ENCODE measurements at places on chromosomes 6 and 20.

DNA sequence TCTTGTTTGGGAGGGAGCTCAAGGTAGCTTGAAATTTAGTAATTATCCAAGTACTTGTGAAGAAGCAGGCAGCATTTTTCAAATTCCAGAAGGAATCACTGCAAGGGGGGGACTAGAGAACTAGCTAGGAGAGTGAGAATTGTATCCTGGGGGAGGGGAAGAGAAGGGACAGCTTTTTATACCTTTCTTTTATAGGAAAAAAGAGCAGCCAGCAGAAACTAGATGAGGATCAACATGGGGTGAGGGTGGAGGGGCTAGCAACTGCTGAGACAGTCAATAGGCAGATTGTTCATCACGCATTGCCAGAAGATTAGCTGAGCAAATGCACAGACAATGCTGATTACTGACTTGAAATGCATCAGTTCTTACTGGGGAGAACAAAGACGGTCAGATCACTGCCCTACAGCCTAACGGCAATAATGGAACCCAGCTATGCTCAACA, 514.3 kb upstream of the CITED2 start:
- DNase-seq, result no peak

DNA sequence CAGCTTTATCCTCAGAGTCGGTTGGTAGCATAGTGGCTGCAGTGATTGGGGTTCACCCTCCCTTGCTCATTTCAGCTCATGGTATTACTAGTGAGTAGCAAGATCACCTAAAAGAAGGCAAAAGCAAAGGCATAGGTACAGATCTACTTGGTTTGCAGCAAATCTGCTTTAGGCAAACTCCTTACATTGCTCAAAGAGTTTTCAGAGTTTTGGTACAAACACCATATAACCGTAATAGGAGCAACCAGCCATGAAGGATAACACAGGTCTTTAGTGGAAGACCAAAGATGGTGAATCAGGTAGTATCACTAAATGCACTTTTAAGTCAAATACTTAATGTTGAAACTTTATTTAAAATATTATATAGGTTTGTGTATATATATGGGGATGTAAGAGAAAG, 172.9 kb downstream of the ARID1B start:
- DNase-seq, result no peak

GRCh38 chr20:39234520-39235095, 272.5 kb downstream of the DHX35 start:
- DNase-seq, result no peak

- DNase-seq, result no peak
These were observed 96.9 kb upstream of the PTPRK start for GRCh38 chr6:128617285-128617684.

GRCh38 chr20:3818155-3819151, 1.9 kb upstream of the AP5S1 start:
- DNase-seq, result peak; percentile 81

GRCh38 chr6:156016186-156016976, 560.7 kb upstream of the NOX3 start:
- no peak for DNase-seq

GRCh38 chr6:34484899-34485298, 19.0 kb downstream of the PACSIN1 start:
- DNase-seq, result no peak

GRCh38 chr6:5552243-5552642, 290.9 kb downstream of the FARS2 start:
- DNase-seq, result no peak

DNA sequence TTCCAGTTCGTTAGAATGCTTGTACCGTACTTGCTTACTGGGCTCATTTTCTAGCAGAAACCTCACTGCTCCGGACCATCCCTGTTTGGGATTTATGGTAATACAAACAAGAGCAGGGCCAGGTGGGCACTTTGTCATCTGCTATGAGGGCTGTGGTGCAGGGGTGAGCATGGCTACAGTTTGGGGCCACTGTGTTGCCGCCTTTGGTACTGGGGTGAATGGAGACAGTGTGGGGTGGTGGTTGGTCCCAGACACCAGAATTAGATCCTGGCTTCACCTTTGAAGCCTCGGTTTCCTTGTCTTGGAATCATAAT, 95.0 kb downstream of the TOX2 start:
- no peak for DNase-seq

Data from CD14-positive monocyte (primary cell).